Fibroblast of the conjunctiva (primary cell): ENCODE measurements at places on chromosomes 2 and 18.

GRCh38 chr2:20640411-20641122 is 10.3 kb downstream of the HS1BP3 start:
- no peak for DNase-seq

GRCh38 chr2:138476940-138477339 is 24.6 kb upstream of the SPOPL start:
- no peak for DNase-seq

GRCh38 chr2:204089574-204089973 is 153.0 kb downstream of the ICOS start:
- no peak for DNase-seq

- no peak for DNase-seq
Observed at GRCh38 chr18:62894681-62895390, 179.5 kb downstream of the PHLPP1 start.

- DNase-seq = no peak
Observed at GRCh38 chr2:47404356-47404755, 1.4 kb downstream of the MSH2 start.

DNA sequence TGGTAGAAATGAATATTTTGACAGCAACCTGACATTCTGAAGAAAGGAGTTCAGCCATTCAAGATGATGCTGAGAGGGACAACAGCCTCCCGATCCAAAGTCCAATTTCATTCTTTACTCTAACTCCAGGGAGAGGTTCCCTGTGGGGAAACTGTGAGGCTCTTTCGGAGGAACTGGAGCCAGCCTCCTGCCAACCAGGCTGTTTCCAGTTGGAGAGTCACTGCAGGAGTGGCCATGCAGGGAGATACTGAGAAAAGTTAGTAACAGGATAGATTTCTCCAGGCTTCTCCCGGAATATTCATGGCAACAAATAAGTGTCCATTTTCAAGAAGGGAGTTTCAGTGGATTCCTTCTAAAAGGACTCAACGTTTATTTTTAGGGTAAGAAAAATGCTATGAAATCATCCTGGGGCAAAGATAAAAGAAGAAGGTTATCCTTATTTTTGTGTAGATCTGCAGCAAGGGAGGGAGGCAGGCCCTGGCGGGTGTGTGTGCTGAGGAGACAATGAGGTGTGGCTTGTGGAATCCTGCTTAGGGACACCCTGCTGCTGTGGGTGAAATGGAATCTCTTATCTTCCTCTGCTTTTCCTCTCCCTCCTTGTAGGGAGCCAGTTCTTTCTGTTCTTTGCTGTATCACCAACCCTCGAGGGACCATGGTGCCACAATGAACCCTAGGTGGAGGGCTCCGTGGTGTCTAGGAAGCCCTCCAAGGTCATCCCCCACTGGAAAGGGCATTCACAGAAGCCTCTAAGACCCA is 18.1 kb downstream of the KLHL14 start:
- DNase-seq = no peak

DNA sequence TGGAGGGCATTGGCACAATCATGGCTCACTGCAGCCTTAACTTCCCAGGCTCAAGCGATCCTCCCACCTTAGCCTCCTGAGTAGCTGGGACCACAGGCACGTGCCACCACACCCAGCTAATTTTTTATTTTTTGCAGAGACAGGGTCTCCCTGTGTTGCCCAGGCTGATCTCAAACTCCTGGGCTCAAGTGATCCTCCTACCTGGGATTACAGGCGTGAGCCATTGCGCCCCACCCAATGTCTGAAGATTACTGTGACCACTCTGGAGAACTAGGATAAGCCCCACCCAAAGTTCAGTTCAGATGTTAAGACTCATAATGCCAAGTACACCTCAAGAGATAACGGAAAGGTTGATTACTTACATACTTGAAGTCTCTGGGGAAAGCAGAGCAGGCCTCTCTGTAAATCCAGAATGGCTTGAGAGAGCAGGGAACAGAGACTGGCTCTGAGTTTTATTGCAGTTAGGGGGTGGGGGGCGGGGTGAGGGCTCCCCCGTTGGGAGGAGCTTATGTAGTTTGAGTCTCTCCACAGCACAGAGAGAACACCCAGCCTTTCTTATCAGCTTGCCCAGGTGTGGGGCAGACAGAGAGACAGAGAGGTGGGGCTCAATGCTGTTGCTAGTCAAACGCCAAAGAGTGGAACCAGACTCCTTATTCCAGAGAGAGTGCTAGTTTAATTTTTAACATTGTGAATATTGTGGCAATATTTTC is 26.5 kb upstream of the ERICH2 start:
- no peak for DNase-seq

DNA sequence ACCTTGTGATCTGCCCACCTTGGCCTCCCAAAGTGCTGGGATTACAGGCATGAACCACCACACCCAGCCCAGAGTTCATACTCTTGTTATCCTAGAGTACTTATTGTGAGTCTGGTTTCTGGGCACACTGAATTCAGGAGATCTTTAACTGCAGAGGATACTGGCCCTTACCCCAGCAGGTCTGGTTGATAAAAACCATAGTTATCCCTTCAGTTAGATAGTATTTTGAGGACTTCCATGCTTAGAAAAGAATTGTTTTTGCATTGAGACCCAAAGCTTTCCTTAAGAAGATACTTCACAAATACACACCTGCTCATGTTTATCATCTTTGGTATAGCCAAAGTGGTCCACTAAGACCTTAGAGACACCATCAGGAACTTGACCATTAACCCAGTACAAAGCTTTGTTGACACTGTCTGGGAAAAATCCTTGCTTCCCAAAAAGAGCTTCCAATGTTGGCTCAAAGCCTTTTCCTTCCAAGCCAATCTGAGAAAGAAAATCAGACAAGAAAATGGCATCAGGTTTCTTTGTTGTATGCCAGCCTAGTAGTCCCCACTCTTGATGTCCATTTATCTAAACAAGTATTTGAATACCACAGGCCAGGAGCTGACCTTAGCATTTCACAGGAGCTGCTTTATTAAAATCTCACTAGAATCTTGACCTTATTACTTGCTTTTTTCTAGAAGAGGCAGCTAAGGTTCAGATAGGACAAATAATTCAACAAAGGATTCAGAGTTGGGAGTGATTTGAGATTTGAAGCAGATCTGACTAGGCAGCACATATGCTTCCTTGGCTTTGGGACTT is 17.2 kb downstream of the APOB start:
- no peak for DNase-seq

- DNase-seq = peak; percentile 23
Observed at GRCh38 chr18:75246721-75247610, 36.4 kb downstream of the TSHZ1 start.

DNA sequence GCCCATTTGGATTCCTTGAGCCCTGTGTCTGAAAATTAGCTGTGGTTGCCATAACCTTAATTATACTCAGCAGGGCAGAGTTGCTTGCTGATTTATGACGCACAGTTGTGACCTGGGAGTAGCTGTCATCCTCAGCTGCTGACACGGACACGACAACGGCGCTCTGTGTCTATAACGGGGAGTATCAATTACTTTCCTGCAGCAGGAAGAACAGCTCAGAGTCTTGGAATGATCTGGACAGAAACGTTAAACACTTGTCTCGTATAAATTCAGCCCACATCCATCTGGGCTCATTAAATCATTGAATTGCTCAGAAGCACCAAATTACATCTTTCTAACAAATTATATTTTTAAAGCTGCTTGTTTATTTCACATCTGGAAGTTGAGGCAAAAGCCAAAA is 116.3 kb downstream of the SEPTIN10 start:
- DNase-seq = no peak

DNA sequence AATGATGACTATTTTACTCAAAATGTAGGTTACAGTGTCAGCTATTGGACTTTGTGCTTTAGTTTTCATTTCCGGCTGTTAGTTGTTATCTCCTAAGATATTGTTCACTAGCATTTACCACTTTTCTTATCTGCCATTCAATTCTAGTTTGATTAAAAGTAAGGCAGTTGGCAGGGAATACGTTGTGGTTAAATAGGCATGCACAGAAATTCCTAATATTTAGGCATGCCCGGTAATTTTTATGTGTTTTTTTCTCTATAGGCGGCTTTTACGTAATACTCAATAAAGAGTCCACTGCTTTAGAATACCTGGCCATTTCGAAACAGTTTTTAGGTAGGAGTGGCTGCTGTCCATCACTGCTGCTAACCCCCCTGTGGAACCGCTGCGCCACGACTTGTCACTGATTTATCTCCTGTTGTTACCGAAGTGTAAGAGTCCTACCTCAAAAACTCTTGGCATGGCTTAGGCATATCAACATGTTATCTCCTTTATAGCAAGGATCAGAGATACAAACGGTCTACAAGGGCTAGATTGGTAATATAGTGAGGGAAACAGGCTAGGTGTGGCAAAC is 39.5 kb downstream of the BABAM2 start:
- no peak for DNase-seq

DNA sequence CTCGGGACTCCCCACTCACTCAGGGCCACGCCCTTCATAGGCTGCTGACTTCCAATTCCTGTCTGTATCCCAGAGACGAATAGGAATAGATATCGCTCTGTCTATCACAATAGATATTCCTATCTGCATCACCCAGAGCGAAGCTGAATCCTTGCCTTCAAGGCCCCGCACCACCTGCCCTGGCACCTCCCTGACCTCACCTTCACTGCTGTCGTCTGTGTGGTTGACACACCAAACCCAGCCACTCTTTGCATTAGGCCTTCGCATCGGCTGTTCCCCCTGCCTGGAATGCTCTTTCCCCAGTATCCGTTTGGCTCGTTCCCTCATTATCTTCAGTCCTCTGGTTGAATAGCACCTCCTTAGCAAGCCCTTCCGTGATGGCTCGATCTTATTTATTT is 43.5 kb downstream of the ATOH8 start:
- no peak for DNase-seq

- no peak for DNase-seq
Observed at GRCh38 chr2:128273469-128274081, 45.1 kb downstream of the HS6ST1 start.

DNA sequence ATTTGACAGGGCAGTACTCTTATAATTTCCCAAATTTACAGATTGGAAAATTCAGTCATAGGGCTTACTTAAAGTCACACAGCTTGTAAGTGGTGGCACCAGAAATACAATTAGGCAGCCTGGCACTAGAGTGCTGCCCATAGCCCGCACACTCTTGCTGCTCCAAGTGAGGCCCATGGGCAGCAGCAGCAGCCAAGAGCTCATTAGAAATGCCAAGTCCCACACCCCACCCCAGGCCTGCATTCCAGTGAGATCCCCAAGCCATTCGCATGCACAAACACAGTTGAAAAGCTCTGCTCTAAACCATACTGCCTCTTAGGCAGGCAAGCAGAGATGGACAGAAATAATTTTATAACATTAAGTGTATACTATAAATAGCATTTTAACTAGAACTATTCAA is 379.3 kb upstream of the PKDCC start:
- DNase-seq = no peak

GRCh38 chr18:57811477-57812125 is 8.5 kb upstream of the ATP8B1 start:
- DNase-seq = no peak

DNA sequence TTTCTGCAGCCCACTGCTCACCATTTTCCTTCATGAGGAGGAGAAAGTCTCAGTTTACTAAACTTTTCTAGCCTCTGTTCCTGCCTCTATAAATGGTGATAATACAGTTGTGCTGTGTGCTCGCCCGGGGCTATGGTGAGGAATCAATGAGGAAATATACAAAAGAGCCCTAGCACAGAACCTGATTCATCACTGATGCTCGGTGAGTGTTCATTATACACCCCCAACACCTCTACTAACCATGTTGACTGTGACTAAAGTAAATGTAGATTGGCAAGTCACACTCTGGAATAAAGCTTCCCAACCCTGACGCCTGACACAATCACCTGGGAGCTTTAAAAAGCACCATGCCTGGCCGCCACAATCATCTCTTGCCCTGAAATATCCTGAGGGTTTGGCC is 118.8 kb upstream of the CYP1B1 start:
- DNase-seq = no peak

DNA sequence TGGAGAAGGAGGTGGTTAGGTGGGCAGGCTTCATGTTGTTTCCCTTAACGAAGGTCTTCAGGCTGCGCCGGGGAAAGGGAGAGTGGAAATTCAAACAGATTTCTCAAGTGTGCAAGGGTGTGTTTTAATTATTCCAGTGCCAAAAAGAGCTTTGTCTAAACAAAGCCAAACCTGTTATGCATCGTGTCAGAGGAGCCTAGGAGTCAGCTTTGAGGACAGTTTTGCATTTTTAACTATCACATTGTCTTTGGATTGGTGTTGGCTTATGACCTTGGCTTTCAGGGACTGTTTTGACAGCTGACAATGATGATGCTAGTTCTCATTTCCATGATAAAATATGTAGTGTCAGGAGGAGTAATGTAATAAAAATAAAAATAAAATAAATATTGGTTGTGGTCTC is 144.8 kb downstream of the LDLRAD4 start:
- no peak for DNase-seq

DNA sequence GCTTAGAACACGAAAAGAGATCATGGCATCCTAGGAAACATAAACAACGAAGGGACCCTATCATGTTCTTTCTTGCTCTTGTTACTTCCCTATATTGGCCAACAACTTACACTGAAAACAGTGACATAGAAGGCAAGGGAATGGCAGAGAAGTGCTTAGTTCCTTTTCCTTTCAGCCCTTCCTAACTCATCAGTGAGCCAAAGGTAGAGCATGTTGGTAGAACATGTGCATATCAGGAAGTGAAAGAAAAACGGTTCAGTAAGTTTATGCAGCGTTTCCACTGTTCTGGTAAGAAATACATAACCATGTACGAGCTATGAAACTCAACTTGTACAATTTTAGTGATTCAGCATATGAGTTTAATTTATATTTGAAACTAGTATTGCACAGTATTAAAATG is 21.7 kb downstream of the AKAIN1 start:
- DNase-seq = no peak

DNA sequence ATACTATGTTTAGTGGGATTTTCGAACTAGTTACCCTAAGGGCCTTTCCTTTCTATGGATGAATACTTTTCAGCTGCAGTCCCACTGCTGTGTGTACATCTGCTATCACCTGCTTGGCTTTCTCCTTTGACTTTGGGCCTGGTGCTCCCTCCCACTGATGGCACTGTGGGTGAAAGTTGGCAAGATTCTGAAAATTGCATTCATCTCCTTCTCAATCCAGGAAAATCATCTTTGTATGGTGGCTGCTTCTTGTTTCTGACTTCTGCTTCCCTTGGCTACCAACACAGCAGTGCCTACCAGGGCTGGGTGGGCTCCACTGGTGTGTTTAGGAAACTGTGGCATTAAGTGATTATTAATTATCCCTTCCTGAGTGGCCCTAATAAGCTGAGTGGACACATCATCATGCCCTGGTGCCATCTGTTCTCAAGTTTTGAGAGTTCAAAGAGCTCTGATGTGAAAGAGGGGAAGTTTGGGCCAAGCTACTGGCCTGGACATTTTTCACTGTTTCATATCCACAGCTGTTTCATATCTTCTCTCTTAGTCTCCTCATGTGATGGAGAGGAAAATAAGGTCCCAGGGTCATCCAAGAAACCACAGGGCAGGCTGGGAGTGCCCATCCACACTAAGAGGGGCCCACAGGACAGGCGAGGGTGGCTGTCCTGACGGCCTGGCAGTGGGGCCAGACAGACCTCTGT is 16.7 kb downstream of the HK2 start:
- DNase-seq = no peak
